ENCODE measurements at places on chromosomes 3 and 15. TPM values are rescaled to one million over a fixed set of nuclear protein-coding genes. Genes with fewer than 3 reads are reported as not detected.

- no peaks in the 10 kb centered on the region for H3K4me1 ChIP-seq
- no peaks in the 10 kb centered on the region for H3K36me3 ChIP-seq
- no peaks in the 10 kb centered on the region for H3K27me3 ChIP-seq
- no peak overlapping the region for H3K4me3 ChIP-seq
- no peak overlapping the region for H3K27ac ChIP-seq
Measured at GRCh38 chr15:92970656-92971055, 70.5 kb downstream of the CHD2 start.

GRCh38 chr3:34396956-34397355 is 598.5 kb downstream of the PDCD6IP start:
- H3K27ac ChIP-seq = no peak overlapping the region
- H3K4me1 ChIP-seq = peaks cover 1% of the 10 kb centered on the region
- H3K4me3 ChIP-seq = no peak overlapping the region
- no peaks in the 10 kb centered on the region for H3K27me3 ChIP-seq

DNA sequence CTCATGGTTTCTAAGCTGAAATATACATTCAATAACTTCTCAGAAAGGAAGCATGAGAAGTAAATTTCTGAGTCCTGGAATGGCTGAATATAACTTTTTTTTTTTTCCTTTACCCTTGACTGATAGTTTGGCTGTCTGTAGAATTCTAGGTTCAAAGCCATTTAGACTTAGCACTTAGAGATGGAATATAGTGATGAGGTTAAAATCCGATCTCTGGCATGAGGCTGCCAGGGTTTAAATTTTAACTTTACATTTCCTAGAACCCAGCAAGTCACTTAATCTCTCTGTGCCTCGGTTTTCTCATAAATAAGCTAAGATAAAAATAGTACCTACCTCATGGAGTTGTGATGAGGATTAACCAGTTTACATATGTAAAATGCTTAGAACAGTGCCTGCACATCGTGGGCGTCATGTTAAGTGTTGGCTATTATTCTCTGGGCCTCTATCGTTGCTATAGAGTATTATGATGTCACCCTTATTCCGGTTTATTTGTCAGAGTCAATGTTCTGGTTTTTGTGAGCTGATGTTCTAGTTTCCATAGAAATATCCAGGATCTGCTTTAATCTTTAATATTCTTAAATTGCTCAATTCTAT is 199.8 kb upstream of the TLE3 start:
- H3K27ac ChIP-seq = no peak overlapping the region
- DNase-seq = no peak
- no peaks in the 10 kb centered on the region for H3K36me3 ChIP-seq
- no peaks in the 10 kb centered on the region for H3K27me3 ChIP-seq
- no peaks in the 10 kb centered on the region for H3K4me1 ChIP-seq

GRCh38 chr3:133424937-133425869 is 25.3 kb downstream of the BFSP2 start:
- no peak for DNase-seq
- no peaks in the 10 kb centered on the region for H3K27me3 ChIP-seq
- no peaks in the 10 kb centered on the region for H3K36me3 ChIP-seq
- no peak overlapping the region for H3K27ac ChIP-seq
- H3K4me1 ChIP-seq = no peaks in the 10 kb centered on the region
- no peak overlapping the region for H3K4me3 ChIP-seq

Gene TP63
- total RNA-seq = not detected

Gene LIPC
- not detected for total RNA-seq

DNA sequence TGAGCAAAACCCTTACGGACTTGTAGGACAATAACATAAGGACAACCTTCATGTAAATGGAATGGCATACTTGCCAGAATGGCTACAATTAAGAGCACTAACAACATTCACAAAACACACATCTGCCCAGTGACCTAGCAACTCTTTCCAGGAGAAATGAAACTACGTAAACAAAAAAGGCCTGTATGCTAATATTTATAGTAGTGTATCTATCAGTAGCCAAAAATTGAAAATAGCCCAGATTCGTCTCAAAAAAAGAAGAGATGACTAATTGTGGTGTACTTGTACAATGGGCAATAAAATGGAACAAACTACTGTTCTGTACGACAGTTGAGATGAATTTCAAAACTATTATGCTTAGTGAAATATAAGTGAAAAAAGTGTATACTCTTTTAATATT is 38.4 kb downstream of the CMC1 start:
- no peak overlapping the region for H3K4me3 ChIP-seq
- peaks cover 2% of the 10 kb centered on the region for H3K36me3 ChIP-seq
- no peak overlapping the region for H3K27ac ChIP-seq
- no peak for DNase-seq

DNA sequence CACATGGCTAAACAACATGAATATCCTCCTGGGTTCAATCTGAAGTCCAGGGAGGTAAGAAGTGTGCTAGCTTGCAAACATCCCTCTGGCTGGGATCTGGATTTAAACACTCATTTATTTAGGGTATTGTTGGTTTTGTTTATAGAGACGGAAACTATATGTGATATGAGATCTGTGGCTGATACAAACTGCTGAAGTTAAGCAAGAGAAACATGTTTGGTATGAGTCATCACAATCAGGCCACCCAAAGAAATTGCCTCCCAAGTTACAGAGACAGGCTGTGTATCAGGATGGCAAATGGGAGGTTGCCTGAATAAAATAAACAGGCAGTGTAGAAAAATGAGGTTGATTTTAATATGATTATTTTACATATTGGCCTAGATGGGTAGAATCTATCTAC is 562.1 kb downstream of the IGSF11 start:
- no peaks in the 10 kb centered on the region for H3K27me3 ChIP-seq
- no peak overlapping the region for H3K27ac ChIP-seq
- no peaks in the 10 kb centered on the region for H3K36me3 ChIP-seq
- DNase-seq = no peak

GRCh38 chr3:153573481-153573880 is 411.5 kb downstream of the RAP2B start:
- no peak overlapping the region for H3K27ac ChIP-seq
- no peak for DNase-seq
- H3K27me3 ChIP-seq = no peaks in the 10 kb centered on the region
- H3K4me3 ChIP-seq = no peak overlapping the region
- H3K4me1 ChIP-seq = no peaks in the 10 kb centered on the region

Gene COL6A5
- not detected for total RNA-seq

DNA sequence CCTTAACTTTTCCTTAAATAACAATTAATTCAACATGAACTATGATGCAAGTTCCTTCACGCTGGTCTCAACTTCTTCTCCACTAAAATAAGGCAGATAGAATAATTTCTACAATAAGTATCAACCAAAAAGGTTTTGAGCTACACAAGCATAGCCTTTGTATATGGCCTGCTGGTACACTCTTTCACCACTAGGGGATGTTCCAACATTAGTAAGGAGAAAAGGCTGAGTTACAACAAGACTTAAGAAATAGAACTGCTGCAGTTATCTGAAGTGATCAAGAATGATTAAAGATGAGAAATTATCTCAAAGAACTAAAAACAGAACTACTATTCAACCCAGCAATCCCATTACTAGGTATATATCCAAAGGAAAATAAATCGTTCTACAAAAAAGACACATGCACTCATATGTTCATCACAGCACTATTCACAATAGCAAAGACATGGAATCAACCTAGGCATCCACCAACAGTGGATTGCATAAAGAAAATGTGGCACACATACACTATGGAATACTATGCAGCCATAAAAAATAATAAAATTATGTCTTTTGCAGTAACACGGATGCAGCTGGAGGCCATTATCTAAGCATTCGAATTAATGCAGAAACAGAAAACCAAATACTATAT is 14.4 kb downstream of the ATP13A3 start:
- no peak for DNase-seq
- no peaks in the 10 kb centered on the region for H3K4me1 ChIP-seq
- no peak overlapping the region for H3K27ac ChIP-seq

DNA sequence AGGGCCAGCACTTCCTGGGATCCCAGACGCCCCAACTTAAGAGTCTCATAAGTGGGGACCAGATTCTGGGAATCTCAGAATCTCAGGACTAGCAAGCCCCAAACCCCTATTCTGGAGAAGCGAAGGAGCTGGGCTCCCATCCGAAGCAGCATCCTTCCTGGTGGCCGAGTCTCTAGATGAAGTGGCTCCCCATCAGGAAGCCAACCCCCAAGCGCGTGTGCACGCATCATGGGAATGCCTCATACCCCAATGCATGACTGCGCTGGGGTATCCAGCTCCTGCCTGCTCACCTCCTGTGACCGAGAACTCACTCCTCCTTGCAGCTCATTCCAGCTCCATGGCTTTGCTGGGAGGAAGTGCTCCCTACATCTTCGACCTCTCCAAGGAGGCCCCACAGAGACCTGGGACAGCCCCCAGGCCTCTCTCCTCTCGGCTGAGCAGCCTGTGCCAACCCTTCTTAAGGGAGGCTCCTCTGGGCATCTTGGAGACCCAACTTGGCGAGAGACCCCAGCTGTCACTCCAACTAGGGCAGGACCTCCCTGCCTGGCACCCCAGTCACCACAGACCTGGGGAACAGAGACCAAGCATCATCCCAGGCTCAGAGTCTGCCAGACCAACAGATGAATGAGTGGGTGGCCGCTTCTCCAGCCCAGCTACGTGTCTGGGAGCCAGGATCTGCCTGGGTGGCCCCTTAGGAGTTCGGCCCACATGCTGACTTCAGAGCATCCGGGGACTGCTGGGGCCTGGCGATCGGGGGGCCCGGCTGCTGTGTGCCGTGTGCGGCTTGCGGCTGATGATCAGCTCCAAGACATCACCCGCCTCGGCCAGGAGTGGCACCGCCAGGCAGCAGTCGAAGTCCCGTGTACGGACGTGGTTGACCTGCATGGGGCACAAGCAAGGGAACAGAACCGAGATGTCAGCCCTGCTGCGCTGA is 46.9 kb downstream of the GRIP2 start:
- H3K27me3 ChIP-seq = peaks cover 2% of the 10 kb centered on the region
- no peaks in the 10 kb centered on the region for H3K4me1 ChIP-seq
- no peak overlapping the region for H3K27ac ChIP-seq
- DNase-seq = peak; percentile 13

GRCh38 chr3:52346623-52347530 is 30.8 kb downstream of the DNAH1 start:
- no peaks in the 10 kb centered on the region for H3K36me3 ChIP-seq
- no peak for DNase-seq
- peaks cover 14% of the 10 kb centered on the region for H3K27me3 ChIP-seq

- no peak for DNase-seq
- H3K36me3 ChIP-seq = peaks cover 5% of the 10 kb centered on the region
- H3K27ac ChIP-seq = no peak overlapping the region
- H3K4me3 ChIP-seq = peak overlapping the region; percentile 85
- peaks cover 31% of the 10 kb centered on the region for H3K27me3 ChIP-seq
- H3K4me1 ChIP-seq = peaks cover 7% of the 10 kb centered on the region
Measured at GRCh38 chr15:45521596-45522327, 793 bp downstream of the SLC30A4 start.

- H3K27ac ChIP-seq = no peak overlapping the region
- no peak for DNase-seq
- H3K36me3 ChIP-seq = no peaks in the 10 kb centered on the region
- no peaks in the 10 kb centered on the region for H3K27me3 ChIP-seq
- H3K4me1 ChIP-seq = peaks cover 10% of the 10 kb centered on the region
Measured at GRCh38 chr3:102235679-102236078, 199.1 kb upstream of the ZPLD1 start.

GRCh38 chr3:179263134-179263533 is 12.2 kb upstream of the KCNMB3 start:
- no peak overlapping the region for H3K27ac ChIP-seq
- H3K4me1 ChIP-seq = peaks cover 12% of the 10 kb centered on the region
- H3K36me3 ChIP-seq = peaks cover 22% of the 10 kb centered on the region
- H3K4me3 ChIP-seq = no peak overlapping the region
- no peak for DNase-seq

GRCh38 chr3:50388720-50389413 is 29.5 kb upstream of the TMEM115 start:
- DNase-seq = no peak
- H3K4me3 ChIP-seq = no peak overlapping the region
- no peaks in the 10 kb centered on the region for H3K36me3 ChIP-seq
- peaks cover 6% of the 10 kb centered on the region for H3K27me3 ChIP-seq
- peaks cover 12% of the 10 kb centered on the region for H3K4me1 ChIP-seq

Gene GCSAM
- not detected for total RNA-seq

GRCh38 chr3:98563661-98564281 is 29.6 kb downstream of the CPOX start:
- no peak for DNase-seq
- no peaks in the 10 kb centered on the region for H3K36me3 ChIP-seq
- no peak overlapping the region for H3K27ac ChIP-seq
- H3K27me3 ChIP-seq = no peaks in the 10 kb centered on the region

- H3K27ac ChIP-seq = peak overlapping the region; percentile 63
- H3K4me3 ChIP-seq = no peak overlapping the region
- H3K27me3 ChIP-seq = peaks cover 4% of the 10 kb centered on the region
- peaks cover 18% of the 10 kb centered on the region for H3K4me1 ChIP-seq
Measured at GRCh38 chr3:8835385-8835784, 66.0 kb upstream of the OXTR start.

GRCh38 chr3:57043518-57043917 is 16.9 kb upstream of the SPATA12 start:
- peaks cover 6% of the 10 kb centered on the region for H3K27me3 ChIP-seq
- H3K36me3 ChIP-seq = no peaks in the 10 kb centered on the region
- H3K4me3 ChIP-seq = no peak overlapping the region
- H3K27ac ChIP-seq = no peak overlapping the region
- H3K4me1 ChIP-seq = peaks cover 4% of the 10 kb centered on the region

- peaks cover 4% of the 10 kb centered on the region for H3K4me1 ChIP-seq
- no peak overlapping the region for H3K4me3 ChIP-seq
- no peaks in the 10 kb centered on the region for H3K27me3 ChIP-seq
Measured at GRCh38 chr15:35858707-35859106, 312.7 kb upstream of the DPH6 start.

Gene C3orf20
- total RNA-seq = not detected

- no peak overlapping the region for H3K27ac ChIP-seq
- H3K27me3 ChIP-seq = peaks cover 7% of the 10 kb centered on the region
- H3K4me3 ChIP-seq = no peak overlapping the region
Measured at GRCh38 chr15:28920781-28921331, 35.1 kb downstream of the APBA2 start.

Gene IQCF5
- not detected for total RNA-seq

DNA sequence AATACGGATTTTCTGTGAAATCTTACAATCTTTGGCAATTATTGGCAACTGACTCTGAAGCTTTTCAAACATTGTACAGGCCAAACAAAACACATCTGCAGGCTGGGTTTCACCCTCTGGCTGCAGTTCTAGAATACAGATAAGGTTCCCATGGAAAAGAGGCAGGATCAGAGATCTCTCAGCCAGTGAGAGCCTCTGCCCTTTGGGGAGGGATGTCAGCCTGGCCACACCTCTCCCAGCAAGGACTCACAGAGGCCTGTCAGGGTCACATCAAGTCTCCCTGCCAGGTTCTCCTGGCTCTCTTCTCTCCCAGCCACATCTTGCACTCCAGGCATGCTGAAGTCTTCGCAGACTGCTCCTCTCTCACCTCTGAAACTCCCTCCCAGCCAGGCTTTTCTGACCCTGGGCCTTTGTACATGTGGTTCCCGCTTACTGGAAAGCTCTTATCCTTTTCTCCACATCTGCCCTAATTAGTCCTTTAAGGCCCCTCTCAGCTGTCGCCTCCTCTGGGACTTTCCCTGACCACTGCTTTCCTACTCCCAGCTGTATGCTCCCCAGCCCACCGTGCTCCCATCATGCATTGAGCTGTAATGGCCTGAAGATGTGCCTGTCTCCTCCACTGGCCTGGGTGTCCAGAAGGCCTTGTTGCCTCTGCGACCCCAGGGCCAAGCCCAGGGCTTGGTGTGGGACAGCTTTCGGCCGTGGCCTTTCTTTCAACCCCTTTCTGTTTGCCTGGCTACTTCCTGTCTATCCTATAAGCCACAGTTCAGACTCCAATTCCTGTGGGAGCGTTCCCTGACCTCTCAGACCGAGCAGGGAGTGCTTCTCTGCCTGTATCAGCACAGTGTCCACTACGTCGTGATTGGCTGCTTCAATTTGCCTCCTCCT is 4.3 kb downstream of the RBP1 start:
- H3K27me3 ChIP-seq = peaks cover 20% of the 10 kb centered on the region
- H3K4me3 ChIP-seq = peak overlapping the region; percentile 89
- peaks cover 60% of the 10 kb centered on the region for H3K4me1 ChIP-seq
- peaks cover 9% of the 10 kb centered on the region for H3K36me3 ChIP-seq
- H3K27ac ChIP-seq = peak overlapping the region; percentile 93

All from glutamatergic neuron (in vitro differentiated cells).